ENCODE measurements at places on chromosomes 5 and 9.

- DNase-seq = no peak
Measured at GRCh38 chr5:142944140-142944539, 174.0 kb downstream of the ARHGAP26 start.

DNA sequence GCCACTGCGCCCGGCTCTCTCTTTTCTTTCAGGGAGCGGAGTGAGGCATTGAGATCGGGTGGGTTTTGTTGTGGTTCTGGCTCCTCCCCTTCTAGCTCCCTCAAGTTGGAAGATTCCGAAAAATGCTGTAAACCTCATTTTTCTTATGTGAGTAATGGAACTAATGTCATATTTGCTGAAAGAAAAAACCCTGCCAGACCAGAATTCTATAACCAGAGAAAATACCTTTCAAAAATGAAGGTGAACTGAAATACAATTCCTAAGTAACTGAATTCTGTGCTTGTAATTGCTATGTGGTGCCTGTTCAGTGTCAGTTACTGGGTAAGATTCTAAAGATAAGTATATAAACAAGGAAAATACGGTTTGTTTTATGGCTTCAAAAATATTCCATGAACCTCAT is 30.9 kb upstream of the CDK20 start:
- DNase-seq = no peak

DNA sequence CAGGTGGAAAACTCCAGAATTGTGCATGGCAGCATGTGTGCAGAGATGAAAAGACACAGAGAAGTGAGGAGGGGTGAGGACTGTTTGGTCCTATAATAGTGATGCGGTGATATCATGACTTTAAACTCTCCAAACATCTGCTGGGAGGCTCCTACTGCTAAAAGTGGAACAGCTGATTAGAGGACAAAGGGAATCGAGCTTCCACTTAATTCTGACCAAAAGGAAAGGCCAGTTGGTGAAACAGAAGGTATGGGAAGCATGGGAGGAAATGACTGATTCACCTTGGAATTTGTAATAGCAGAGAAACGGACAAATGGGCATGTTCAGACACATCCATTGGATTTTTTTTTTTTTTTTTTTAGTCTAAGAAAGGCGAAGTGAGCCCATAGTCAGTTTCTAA is 67.5 kb upstream of the MAMDC2 start:
- no peak for DNase-seq

DNA sequence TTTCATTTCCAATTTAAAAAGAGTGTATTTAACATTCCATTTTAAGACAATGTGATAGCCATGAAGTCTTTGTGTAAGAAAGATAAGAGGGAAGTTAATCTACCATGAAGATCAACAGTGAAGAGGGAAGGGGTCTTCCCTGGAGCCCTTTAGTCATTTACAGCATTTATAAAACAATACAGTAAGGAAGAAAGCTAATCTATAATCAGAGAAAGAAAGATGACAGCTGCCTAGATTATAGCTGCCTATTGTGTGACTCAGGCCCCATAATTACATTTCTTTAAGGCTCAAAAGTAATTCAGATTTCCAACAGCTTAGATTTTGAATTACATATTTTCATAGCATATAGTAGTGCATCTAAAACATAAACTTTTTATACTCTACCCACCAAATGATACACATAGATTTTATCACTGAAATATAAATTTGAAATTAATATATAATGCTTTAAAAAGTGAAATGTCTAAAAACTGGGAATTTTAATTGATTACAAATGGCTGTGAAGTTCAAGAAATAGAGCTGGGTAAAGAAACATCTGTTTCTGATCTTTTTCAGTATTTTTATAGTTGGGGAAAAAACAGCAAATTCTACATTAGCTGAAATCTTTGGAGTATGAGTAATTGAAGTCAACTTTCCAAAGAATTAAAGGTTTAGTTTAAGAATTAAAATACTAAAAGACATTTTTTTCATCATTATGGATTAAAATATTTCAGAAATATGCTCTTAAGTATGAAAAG is 89.6 kb downstream of the RIC1 start:
- DNase-seq = no peak

- no peak for DNase-seq
Measured at GRCh38 chr5:113224605-113225065, 210.2 kb downstream of the TSSK1B start.

GRCh38 chr9:18638371-18639249 is 164.7 kb downstream of the ADAMTSL1 start:
- no peak for DNase-seq

DNA sequence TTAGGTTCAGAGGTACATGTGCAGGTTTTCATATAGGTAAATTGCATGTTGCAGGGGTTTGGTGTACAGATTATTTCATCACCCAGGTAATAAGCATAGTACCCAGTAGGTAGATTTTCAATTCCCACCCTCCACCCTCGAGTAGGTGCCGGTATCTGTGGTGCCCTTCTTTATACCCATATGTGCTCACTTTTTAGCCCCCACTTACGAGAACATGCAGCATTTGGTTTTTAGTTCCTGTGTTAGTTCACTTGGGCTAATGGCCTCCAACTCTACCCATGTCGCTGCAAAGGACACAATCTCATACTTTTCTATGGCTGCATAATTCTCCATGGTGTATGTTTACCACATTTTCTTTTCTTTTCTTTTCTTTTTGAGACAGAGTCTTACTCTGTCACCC is 21.2 kb downstream of the ITK start:
- DNase-seq = no peak

DNA sequence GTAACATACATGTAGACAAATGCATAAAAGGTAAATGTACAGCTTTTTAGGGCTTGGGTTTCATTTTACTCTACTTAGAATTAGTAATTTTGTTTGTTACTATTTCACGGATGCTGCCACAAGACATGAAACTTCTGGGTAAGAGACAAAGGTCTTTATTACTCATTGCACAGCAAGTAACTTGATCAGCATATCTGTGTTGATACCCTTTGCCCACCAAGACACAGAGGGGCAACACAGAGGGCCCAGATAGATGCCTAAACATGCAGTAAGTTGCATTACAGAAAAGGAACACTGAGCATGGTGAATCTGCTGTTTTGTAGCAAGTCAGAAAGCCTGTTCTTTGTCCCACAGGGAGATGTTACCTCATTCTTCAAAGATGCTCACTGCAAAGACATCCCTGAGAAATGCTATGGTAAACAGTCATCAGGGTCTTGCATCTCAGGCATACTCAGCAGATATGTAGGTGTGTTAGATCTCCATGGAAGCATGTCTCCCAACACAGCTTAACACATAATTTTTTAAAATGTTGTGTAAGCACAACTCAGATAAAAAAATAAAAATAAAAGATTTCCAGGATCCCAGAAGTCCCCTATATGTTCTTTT is 10.3 kb downstream of the ITGA2 start:
- no peak for DNase-seq

GRCh38 chr9:70205366-70206020 is 53.3 kb upstream of the SMC5 start:
- DNase-seq = no peak

- no peak for DNase-seq
Measured at GRCh38 chr9:114246558-114246957, 76.3 kb upstream of the ORM1 start.

- DNase-seq = no peak
Measured at GRCh38 chr5:157912621-157913325, 53.8 kb upstream of the CLINT1 start.

GRCh38 chr5:94057655-94058054 is 316.3 kb upstream of the POU5F2 start:
- DNase-seq = no peak

- DNase-seq = no peak
Measured at GRCh38 chr9:121651295-121652020, at the start of gene DAB2IP. DAB2IP (plus strand) TSS chr9:121651634; CDS start chr9:121651776, 142 bp downstream.

GRCh38 chr5:169763376-169764017 is 126.4 kb downstream of the DOCK2 start:
- DNase-seq = no peak

DNA sequence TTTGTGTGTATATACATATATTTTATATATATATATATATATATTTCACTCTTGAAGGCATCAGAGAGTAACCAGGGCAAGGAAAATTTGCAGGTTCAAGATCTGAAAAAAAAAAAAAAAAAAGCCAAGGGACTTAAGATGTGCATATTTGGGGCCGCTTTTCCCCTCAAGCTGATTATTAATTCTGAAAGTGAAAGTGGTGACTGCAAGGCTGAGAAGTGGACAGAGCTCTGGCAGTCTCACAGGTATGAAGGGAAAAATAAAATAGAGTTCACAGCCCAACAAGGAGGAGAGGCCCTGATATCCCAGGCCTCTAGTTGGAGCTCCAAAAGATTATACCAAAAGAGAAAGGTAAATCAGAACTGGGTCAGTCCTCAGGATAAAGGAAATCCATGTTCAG is 234.4 kb upstream of the GAS1 start:
- DNase-seq = no peak

DNA sequence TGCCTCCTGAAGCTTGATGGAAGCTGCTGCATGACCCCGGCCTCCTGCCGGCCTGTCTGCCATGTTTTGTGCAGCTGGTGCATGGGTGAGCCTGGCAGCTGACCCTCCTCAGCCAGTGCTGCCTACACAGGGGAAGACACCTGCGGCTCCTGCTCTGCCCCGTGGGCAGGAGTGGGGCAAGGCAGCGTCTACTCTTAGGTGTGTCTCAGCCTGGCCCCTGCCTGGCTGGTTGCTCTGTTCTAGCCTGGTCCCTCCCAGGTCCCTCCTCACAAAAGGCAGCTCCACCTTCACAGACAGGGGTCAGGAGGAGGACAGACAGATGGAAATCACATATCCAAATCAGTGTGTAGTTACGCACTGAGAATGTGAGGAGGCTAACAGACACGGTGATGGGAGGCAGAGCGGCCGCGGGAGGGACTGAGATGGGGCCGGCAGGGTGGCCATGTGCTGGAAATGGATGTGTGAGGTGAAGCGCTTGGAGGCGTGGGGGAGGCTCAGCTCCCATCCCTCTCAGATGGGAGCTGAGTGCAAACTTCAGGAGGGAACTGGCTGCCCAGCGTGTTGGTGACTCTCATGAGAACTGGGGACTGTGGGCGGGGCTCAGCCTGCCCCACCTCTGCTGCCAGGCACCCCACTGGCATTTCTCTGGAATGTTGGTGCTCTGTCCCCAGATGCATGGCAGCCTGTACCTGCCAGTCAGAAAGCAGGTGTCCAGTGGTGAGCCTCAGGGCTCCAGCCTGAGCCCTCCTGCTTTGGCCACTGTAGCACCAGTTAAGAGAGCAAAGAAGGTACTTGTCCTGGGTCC is 43.4 kb downstream of the PPARGC1B start:
- DNase-seq = no peak

DNA sequence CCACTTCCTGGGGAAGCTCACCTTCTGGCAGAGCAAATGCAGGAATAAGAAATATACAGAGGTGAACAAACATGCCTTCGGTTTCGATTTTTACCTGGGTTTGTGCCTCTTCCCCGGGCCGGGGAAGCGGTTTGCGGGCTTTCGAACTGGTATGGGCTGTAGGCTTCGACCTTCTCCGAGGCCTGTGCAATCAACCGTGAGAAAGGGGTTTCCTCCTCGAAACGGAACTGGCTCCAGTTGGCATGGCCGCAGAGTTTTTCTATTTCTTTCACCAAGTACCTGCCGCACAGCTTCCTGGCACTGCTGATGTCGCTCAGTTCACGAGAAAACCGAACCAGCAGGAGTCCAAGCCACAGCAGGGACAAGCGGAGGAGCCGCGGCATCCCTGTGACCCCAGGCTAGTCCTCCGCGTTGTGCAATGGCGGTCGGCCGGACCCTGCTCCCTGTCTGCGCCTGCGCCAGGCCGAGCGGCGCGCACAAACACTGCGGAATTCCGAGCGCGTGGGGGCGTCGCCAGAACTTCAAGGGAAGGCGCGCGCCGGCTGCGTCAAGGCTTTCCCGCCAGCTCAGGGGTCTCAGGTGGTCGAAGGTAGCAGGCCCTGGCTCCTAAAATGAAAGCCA is at the start of gene INSL6:
Gene INSL6 (minus strand): TSS at position 420 of the 621 bp plus-strand sequence. CDS start 37 bp downstream, at position 383.
- DNase-seq = no peak

DNA sequence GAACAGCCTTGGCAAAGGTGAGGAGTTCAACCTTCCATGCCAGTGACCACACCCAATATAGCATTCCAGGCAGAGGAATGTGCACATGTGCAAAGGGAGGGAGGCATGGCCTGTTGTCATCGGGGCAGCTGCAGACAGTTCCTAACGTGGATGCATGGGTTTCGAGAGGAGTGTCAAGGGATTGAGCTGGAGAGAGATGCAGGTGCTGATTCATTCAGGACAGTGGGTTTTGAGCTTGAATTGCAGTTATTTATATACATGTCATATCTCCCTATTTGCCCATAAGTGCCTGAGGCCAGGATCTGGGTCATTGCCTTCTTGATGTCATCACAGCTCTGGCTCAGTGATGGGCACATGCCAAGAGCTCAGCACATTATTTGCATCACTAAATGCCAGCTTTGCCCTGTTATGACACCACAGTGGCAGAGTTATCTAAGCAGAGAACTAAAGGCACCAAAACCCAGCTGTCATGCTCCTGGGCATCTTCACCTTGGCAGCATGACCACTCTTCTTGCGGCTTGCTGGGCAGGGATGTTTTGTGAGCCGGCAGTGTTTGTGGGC is 278.0 kb downstream of the NTRK2 start:
- no peak for DNase-seq

DNA sequence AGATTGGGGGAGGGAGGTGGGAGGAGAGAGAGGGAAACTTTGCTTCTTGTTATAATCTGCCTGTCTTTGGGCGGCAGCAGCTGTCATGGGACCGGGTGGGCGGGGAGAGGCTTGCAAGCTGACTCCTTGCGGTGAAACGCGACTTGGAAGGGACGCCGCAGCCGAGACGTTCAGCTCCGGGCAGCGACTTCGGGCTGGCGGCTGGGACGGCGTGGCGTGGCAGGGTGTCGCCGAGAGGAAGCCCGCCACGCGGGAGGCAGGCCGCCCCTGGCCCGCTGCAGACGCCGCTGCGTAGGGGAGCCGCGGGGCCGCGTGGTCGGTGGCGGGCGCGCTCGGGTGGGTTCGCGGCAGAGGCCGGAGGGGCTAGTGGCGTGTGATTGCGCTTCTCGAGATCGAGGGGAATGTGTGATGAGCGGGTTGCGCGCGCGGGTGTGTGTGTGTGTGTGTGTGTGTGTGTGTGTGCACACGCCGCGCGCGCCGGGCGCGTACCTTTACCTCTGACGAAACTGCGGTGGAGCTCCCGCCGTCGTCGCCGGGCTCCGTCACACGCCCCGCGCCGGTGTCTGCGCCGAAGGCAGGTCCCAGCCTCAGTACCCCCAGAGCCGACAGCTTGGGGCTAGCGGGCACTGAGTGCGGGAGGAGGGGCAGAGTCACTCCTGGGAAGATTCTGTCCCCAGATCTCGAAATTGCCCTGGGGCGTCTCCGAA is 1.7 kb downstream of the PPARGC1B start:
- peak; percentile 45 for DNase-seq
